ENCODE measurements at places on chromosomes 2 and 18.

GRCh38 chr2:176999301-176999700 is 213.3 kb upstream of the HNRNPA3 start:
- DNase-seq = no peak

DNA sequence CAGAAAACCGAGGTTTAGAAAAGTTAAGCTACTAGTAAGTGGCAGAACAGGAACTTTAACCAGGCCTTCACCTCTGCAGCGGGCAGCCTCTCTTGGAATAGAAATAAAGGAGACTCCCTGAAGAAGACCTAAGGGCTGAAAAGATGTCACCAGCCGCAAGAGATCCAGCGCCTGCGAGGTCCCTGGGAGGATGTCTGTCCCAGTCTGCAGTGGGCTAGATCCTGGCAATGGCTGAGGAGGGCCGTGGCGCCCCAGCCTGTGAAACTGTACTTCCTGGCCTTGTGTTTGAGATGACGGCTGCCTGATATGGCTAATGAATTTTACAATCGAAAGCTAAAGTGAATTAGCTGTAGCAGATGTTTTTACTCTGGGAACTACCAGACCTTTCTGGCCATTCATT is 300.6 kb upstream of the SALL3 start:
- DNase-seq = no peak

- no peak for DNase-seq
These were observed 225.9 kb downstream of the MGAT5 start for GRCh38 chr2:134479696-134480330.

DNA sequence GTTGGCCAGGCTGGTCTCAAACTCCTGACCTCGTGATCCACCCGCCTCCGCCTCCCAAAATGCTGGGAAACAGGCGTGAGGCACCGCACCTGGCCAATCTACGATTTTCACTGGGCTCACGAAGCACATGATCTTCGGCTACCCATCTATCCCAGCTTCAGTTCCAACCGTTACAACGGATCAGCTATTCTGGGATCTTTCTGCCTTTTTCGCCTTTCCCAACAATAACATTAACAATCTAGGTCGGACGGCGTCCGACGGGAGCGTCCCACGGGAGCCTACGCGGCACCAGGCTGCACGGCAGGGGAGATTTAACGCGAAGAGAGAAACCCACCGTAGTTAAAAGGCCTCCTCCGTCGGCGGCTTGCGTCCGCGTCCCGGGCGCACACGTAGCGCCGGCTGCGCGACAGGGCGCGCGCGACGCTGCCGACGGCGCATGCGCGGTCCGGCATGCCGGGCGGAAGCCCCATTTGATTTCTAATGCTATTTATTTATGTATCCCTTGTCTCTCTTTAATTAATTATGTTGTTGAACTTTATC is at the start of gene MSL3B:
Gene MSL3B, minus strand, starts transcription at position 394 of the 540 bp plus-strand sequence.
- no peak for DNase-seq

DNA sequence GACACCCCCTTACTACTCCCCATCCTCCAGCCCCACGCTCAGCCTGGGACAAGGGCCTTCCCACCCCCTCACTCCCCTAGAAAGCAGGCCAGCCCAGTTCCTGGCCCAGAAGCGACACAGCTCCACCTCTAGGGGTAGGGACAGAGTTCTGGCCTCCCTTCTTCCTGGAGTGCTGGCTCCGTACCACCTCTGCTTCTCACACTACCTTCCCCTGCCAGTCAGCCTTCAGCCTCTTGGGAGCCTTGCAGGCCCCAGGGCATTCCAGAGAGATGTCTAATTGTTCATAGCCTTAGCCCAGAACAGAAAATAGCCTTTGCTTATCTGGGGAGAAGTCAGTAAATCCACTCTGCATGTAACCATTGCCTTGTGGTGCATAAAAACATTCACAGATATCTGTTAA is 13.1 kb upstream of the CATIP start:
- no peak for DNase-seq

- no peak for DNase-seq
These were observed 6.9 kb upstream of the ANXA4 start for GRCh38 chr2:69734854-69735544.

GRCh38 chr2:136131484-136131960 is 13.6 kb upstream of the CXCR4 start:
- DNase-seq = no peak

GRCh38 chr18:54815086-54815485 is 13.2 kb upstream of the RAB27B start:
- no peak for DNase-seq

DNA sequence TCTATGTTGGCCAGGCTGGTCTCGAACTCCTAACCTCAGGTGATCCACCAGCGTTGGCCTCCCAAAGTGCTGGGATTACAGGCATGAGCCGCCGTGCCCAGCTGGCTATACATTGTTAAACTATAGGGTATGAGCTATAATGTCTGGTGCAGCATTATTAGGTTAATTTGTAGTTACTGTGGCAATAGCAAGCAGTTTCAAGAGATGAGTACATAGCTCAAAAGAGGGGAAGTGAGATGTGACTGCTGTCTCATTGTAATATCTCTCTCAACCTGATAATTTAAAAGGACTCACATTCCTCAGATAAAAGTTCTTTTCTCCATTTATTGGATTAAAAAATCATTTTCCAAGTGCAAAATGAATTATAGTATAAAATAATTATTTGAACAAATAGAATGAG is 116.4 kb downstream of the INO80D start:
- no peak for DNase-seq

- no peak for DNase-seq
These were observed 18.3 kb downstream of the NHEJ1 start for GRCh38 chr2:219142329-219142728.

GRCh38 chr2:212665948-212666347 is 127.3 kb upstream of the ERBB4 start:
- no peak for DNase-seq

GRCh38 chr18:2442006-2442405 is 129.3 kb downstream of the METTL4 start:
- DNase-seq = no peak

DNA sequence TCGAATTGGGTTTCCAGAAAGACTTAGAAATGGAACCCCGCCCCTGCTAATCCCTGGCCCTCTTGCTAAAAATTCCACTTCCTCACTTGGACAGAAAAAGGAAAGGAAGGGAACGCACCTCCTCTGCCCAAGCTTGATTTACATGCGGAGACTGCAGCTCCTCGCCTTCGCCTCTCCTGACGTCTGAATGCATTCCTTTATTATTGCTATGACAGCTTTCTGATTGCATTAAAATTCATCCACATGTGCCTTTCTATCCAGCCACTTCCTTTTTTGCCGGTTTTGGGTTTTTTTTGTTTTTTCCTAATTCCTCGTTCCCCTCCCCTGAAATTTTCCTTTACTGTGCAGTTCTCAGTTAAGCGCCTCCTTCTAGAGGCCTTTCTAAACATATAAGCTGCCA is 287.8 kb downstream of the CELF4 start:
- DNase-seq = no peak

- no peak for DNase-seq
These were observed 21.0 kb downstream of the NOP58 start for GRCh38 chr2:202286595-202286994.

DNA sequence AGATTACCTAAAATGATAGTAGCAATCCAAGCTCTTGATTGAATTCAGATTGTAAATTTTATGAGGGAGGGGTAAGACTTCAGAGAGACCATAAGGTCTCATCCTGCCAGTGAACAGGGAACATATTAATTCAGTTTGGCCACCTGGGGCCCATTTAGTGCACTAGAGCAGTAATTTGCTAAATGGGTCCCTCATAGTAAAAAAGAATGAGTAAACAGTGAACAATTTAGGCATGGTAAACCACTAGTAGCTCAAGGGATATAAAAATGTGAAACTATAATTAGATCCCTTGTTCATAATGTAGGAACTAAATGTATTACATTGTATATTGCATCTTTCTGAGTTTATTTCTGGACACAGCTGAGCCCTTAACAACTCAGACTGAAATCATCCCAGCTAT is 4.9 kb upstream of the PHLPP1 start:
- DNase-seq = peak; percentile 85

GRCh38 chr2:157787364-157787938 is 88.7 kb downstream of the ACVR1 start:
- no peak for DNase-seq

GRCh38 chr2:61900281-61900680 is 5.2 kb upstream of the COMMD1 start:
- no peak for DNase-seq

- DNase-seq = no peak
These were observed 163.6 kb downstream of the NAPG start for GRCh38 chr18:10689236-10690034.

DNA sequence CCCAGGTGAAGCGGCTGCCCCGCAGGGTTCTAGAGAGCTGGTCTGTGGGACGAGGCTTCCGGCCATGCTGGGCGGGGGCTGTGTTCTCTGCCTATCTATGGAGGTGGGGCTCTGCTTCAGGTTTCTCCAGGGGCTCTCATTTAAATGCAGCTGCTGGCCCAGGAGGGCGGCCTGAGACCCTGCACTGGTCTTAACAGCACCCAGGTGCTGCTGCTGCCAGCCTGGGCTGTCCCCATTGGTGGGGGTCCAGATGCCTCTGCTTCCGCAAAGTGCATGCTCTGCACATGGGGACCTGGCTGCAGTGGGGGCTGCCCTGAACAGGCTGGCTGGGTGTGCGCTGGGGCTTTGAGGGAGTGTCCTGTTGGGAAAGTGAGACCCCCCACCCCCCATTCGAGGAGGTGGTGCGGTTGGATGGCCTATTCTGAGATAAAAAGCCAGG is 29.7 kb upstream of the ALLC start:
- no peak for DNase-seq

- no peak for DNase-seq
These were observed 100.8 kb downstream of the ASB1 start for GRCh38 chr2:238527565-238527964.

- DNase-seq = peak; percentile 79
These were observed 231.6 kb upstream of the SMAD2 start for GRCh38 chr18:48161911-48162698.

DNA sequence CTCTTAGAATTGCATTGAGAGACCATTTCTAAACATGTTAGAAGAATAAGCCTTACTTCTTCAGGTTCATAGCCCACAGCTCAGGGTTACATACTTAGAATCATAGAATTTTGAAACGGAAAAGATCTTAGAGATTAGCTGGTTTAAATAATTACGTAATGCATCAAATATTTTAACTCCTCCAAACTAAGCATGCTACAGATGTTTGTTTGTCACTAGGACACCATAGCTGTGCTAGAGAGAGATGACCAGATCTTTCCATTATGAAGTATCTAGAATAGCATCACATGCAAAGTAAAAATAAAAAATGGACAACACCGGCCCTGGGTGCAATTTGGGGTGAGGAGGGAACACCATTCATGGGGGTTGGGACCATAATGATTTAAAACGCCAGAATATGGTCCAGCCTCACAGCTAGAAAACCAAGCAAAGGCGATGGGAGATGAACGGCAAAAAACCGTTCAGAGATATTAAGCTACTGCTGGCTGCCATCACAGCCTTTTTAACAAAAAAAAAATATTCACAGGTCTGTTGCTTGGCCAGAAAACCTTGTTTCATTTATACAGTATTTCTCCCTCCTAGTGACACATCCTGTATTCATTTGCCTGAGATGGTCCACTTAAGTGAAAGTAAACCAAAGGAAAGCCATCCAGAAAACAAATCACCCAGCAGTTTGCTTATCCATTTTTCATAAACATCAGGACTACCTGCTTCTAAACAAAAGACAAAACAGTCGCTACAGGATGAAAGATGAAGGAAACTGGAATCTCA is 94.2 kb downstream of the EPHA4 start:
- DNase-seq = no peak

GRCh38 chr18:57792631-57793301 is 10.3 kb downstream of the ATP8B1 start:
- no peak for DNase-seq

GRCh38 chr2:176171351-176172006 is 14.4 kb downstream of the HOXD3 start:
- DNase-seq = no peak

DNA sequence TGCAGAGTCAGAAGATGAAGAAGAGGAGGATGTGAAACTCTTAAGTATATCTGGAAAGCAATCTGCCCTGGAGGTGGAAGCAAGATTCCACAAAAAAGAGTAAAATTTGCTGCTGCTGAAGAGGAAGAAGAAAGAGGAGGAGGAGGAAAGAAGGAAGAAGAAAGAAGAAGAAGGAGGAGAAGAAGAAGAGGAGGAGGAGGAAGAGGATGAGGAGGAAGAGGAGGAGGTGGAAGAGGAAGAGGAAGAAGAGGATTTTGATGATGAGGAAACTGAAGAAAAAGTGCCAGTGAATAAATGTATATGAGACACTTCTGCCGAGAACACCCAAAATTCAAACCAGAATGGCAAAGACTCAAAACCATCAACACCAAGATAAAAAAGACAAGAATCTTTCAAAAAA is 20.9 kb upstream of the TAF4B start:
- no peak for DNase-seq

DNA sequence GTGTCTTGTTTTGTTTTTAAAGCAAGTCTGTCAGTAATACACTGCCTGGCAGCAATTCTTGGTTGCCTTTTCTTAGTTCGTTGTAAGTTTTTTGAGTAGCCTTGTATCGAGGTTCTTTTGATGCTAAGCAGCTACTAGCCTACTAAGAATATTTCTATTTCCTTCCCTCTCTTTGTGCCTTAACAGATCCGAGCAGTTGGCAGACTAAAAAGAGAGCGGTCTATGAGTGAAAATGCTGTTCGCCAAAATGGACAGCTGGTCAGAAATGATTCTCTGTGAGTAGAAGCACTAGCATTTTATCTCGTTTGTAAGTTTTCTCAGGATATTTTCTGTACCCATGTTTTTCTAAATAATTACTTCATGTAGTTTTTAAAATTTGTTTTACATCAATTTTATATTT is 15.1 kb downstream of the MFF start:
- no peak for DNase-seq

DNA sequence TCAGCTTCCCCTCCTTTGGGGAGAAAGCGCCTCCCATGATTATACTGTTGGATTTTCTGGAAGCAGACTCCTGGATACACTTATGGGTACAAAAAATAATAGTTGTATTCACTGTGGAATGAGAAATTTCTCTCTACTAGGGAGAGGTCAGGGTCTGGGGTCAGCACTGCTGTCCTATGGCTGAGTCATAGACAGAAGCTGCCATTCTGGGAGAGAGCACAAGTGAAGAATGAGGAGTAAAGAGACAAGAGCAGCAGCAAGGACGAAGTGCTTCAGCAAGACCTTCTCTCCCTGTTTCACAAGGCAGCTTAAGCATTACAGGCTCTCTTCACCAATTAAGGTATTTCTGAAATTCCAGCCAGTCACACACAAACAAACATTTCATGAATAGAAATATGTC is 10.1 kb upstream of the UNC80 start:
- DNase-seq = no peak

DNA sequence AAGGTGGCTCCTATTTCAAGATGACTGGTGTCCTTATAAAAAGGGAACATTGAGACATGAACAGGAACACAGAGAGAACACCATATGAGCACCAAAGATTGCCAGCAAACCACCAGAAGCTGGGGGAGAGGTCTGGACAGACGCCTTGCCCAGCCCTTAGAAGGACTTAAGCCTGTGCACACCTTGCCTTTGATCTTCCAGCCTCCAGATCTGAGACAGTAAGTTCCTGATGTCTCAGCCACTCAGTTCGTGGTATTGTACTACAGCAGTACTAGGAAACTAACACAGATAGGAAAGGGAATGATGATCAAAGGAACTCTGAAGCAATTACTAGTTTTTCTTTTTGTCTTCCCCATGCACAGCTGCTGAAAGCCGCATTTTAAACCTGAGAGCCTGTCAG is 137.3 kb upstream of the FHL2 start:
- no peak for DNase-seq

- DNase-seq = no peak
These were observed 387.6 kb downstream of the DCDC2C start for GRCh38 chr2:4090668-4091630.

GRCh38 chr2:151374436-151374835 is 17.0 kb downstream of the TNFAIP6 start:
- no peak for DNase-seq

GRCh38 chr18:615773-616172 is 19.0 kb downstream of the CLUL1 start:
- DNase-seq = no peak
